Effector memory CD8-positive, alpha-beta T cell (primary cell): ENCODE measurements at places on chromosomes 4 and X.

GRCh38 chr4:127036296-127036695, 596.5 kb upstream of the INTU start:
- no peak for DNase-seq

DNA sequence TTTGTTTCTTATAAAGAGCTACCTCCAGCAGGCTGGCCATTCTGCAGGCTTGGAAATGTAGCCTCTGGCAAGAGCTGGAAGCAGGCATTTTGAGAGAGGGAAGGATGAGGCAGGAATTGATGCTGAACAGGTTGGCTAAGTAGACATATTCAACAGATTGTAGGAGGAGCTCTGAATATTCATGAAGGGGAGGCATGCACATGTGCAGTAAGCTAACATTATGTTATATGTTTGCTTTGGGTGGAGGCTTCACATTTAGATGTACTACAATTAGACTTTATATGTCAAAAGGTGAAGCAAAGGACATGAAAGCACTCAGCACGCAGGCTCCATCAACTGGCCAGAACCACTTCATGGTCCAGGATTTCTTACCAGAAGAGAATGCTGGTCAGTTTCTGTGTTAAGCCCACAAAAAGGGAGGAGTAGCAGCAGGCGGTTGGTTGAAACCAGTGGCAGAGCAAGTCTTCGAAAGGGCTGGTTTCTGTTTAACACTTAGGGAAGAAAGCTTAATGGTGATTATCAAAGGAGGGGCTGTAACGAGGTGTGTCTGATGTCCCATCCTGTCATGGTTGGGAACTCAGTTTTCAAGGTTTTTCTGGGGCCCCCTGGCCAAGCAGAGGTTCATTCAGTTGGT, 54.8 kb downstream of the FGFBP1 start:
- DNase-seq: no peak

GRCh38 chr4:167339781-167340180, 105.5 kb upstream of the SPOCK3 start:
- DNase-seq: no peak

GRCh38 chr4:124018383-124019317, 622.1 kb downstream of the SPRY1 start:
- DNase-seq: no peak

- no peak for DNase-seq
Observed at GRCh38 chr4:5760936-5761480, 50.0 kb downstream of the EVC start.

DNA sequence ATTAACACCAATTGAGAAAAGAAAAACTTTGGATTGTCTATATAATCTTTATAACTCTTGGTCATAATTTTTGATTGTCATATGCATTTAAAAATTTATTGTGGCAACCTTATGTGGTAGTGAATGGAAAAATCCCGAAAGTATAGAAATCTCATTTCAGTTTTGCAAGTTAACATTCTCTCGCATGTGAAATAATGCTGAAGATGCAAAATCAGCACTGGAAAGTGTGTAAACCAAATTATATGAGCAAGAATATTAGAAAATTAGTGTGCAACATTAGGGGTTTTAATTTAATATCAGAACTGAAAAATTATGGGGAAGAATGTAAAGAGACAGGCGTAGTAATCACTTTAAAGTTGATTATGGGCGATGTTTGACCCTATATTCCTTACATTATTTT, 1472.8 kb downstream of the PCDH7 start:
- DNase-seq: no peak

DNA sequence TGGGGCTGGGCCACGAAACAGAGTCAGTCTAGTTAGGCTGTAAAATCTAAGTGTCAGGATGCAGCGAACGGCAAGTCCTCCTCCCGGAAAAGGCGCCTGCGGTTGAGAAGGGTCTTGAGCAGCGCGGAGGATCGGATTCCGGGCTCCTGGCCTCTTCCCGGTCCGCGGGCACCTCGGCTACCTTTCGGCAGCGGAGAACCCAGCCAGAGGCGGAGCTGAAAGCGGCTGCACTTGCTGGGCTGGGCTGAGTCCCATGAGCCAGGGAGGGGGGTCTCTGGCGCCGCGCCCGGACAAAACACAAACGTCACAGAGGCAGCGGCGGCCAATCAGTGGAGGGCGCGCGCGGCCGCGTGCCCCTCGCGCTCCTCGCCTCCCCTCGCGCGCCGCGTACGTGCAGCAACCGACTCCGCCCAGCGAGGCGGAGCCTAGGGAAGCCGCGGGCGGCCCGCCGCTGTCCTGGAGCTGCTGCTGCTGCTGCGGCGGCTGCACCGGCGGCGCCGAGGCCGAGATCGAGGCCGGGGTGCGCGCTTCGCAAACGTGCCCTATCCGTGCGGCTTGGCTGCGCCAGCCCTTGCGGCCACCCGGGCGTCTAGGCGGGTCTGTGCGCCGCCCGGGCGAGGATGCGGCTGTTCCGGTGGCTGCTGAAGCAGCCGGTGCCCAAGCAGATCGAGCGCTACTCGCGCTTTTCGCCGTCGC, at the start of gene PDK3:
Gene PDK3, plus strand, starts transcription at position 451 of the 696 bp plus-strand sequence. Its CDS starts 170 bp downstream, at position 621.
- peak; percentile 84 for DNase-seq

GRCh38 chr4:78599147-78599546, 47.6 kb downstream of the ANXA3 start:
- DNase-seq: no peak

- no peak for DNase-seq
Observed at GRCh38 chr4:43089730-43090129, 197.2 kb downstream of the GRXCR1 start.

DNA sequence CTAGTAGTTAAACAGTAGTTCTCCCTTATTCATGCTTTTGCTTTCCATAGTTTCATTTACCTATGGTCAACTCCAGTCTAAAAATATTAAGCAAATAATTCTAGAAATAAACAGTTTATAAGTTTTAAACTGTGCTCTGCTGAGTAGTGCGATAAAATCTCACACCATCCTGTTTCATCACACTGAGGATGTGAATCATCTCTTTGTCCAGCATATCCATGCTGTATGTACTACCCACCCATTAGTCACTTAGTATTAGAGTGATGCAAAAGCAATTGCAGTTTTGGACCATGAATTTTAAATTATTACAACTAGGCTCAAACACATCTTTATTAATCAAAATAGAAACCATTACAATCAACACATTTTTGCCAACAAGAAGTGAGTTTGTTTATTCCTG, 187.4 kb downstream of the TEX13C start:
- DNase-seq: no peak

DNA sequence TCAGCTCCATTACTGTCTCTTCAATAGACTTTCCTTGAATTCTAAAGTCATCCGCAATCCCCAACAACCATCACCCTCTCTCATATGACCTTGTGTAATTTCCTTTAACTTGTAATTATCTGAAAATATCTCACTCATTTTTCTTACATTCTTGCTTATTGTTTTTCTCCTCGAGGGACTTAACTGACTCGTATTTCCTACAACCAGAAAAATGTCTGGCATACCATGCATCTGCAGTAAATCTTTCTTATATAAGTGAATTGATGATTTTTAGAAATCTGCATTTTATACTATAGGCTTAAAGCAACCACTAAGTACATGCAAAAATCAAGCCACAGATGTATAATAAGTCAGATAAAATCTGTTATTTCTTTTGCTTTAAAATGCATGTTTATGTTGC, 276.7 kb downstream of the UNC5C start:
- no peak for DNase-seq
